ENCODE measurements at places on chromosomes 12 and 14. TPM values are rescaled to one million over a fixed set of nuclear protein-coding genes. Genes with fewer than 3 reads are reported as not detected.

Gene GPRC5D
- total RNA-seq = not detected

Gene SMCO2
- total RNA-seq = not detected

Gene PRR4
- 1.6 TPM for total RNA-seq

Gene NOXRED1
- total RNA-seq = 0.71 TPM

Gene KLRC4
- total RNA-seq = 38.4 TPM

Gene CCDC197
- 0.25 TPM for total RNA-seq

Gene RDH16
- total RNA-seq = 0.62 TPM

Gene NTS
- not detected for total RNA-seq

Gene ALKBH2
- 15.2 TPM for total RNA-seq

Gene UTP20
- total RNA-seq = 11.9 TPM

Gene NINJ2
- total RNA-seq = 7.8 TPM

Gene SDR39U1
- total RNA-seq = 79.5 TPM

Gene PLA2G1B
- not detected for total RNA-seq

Gene RAD52
- total RNA-seq = 17.9 TPM

Gene GLI1
- 0.86 TPM for total RNA-seq

Gene FKBP3
- 65.7 TPM for total RNA-seq

Gene NID2
- 0.36 TPM for total RNA-seq

Gene NOVA1
- 0.40 TPM for total RNA-seq

Gene PELI2
- total RNA-seq = 5.7 TPM

Gene PLEKHG7
- total RNA-seq = not detected

Gene SINHCAF
- total RNA-seq = 74.7 TPM

Gene PLBD1
- not detected for total RNA-seq

Gene PLCZ1
- total RNA-seq = not detected

Gene TAS2R19
- 2.1 TPM for total RNA-seq

Gene INHBC
- total RNA-seq = 0.14 TPM

Gene DCAF5
- total RNA-seq = 56.1 TPM

Gene JPH4
- not detected for total RNA-seq

Gene CRIP1
- total RNA-seq = 445 TPM

Gene TMEM30B
- 1.4 TPM for total RNA-seq

Gene SOAT2
- 9.8 TPM for total RNA-seq

Gene DPY19L2
- 7.6 TPM for total RNA-seq

Gene PTPRO
- 2.3 TPM for total RNA-seq

Gene PTPRR
- total RNA-seq = not detected
